Neuronal stem cell (in vitro differentiated cells): ENCODE measurements at places on chromosomes 2 and 18.

DNA sequence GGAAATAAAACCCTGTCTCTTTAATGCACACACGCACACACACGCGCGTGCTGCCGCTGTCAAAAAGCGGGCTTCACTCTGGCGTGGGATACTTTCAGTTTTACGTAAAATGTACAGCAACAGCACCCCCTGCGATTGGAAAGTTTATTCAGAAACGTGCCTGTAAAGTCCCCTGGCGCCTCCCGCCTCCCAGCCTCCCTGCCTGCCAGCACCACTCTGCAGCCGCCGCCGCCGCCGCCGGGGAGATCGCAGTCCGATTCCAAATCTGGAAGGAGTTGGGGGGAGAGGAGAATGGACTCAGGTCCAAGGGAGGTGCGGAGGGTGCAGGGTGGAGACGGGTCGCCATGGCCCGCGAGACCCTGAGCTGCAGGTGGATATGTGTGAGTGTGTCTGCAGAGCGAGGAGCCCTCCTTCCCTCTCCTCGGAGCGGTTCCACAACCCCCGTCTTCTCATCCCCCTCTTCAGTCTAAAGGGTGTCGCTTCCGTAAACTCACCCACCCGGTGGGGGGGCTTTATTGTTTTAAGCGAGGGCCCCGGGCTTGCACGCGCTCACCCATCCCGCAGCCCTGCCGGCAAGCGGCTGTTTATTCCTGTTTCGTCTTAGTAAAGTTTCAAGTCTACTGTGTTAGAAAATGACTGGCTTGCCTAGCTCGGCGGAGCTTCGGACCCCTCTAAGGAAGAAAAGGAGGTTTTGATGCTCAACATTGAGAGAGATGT, 1.8 kb upstream of the BCL11A start:
- DNase-seq, result no peak

- DNase-seq, result peak; percentile 81
These were observed 81.5 kb downstream of the NRP2 start for GRCh38 chr2:205763708-205764211.

DNA sequence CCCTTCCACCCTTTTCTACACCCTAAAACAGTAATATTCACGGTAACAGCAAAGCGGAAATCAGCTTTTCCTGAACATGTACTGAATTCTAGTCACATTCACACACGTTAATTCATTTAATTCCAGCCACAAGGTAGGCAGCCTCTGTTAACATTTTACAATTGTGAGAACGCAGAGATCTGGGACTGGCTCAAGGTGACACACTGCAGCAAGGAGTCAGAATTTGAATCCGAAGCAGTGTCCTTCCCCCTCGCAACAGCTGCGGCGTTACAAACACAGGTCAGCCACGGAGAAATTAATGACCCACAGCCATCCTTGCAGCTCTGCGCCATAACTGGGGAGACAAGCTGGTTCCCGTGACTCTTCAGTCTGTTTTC, 818 bp upstream of the SLC20A1 start:
- no peak for DNase-seq

DNA sequence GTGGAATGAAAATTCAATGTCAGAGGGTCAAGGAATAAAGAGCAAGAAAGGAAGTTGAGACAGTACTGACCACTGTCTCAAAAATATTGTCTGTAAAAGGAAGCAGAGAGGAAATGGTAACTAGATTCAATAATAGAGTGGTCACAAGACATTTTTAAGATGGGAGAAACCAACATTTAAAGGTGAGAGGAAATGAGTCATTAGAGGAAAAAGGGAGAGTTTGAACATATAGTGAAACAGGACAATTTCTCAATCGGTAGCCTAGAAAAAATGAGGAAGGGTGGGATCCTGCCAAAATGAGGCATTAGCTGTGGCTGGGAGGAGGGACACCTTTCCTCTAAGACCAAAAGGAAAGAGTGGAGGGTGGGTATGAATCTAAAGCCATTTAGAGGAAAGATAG, 288.5 kb downstream of the SP3 start:
- no peak for DNase-seq

GRCh38 chr18:61984349-61984748, 91.5 kb upstream of the RNF152 start:
- DNase-seq, result no peak

DNA sequence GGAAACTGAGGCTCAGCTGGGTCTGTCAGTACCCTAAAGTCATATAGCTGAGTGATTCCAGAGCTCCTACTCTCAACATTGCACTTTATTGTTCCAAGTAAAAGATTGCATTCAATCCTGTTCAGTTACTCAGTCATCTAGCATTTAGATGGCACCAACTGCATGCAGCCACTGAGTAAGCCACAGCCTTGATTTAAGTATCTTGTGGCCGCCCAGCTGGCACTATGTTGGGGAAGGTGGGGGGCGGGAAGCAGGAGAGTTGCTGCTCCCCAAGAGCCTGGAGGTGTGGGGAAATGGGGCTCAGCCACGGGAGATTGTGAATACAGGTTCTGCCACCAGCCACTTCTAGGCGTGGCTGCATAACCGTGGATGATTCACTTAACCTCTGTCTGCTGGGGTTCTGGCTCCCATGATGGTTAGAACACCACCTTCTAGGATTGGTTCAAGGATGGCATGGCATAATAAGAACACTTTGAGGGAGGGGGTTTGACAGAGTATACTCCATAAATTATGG, 17.1 kb downstream of the ZFP36L2 start:
- DNase-seq, result no peak

- no peak for DNase-seq
These were observed 44.3 kb downstream of the FEZ2 start for GRCh38 chr2:36553683-36554082.

DNA sequence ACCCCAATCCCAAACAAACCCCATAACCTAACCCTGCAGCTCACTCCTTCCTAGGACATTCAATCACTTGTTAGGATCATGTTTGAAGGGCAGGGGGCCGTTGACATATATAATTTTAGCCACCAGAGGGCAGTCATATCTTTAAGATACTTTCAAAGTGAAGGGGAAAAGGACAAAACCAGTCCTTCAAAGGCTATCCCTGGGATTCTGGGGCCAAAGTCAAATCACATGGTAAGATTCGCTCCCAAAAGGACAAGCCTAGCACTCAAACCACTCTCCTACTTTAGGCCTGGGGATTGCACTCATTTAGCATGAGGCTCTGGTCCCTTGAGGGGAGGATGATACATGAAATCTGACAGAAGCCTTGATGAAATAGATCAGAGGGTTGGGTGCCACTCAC, 44.6 kb downstream of the HAUS1 start:
- peak; percentile 56 for DNase-seq

- DNase-seq, result peak; percentile 20
These were observed 3.7 kb downstream of the PLEK start for GRCh38 chr2:68368654-68369336.

- DNase-seq, result peak; percentile 32
These were observed at the start of gene SH3RF3 for GRCh38 chr2:109128616-109129355. Gene SH3RF3, plus strand, starts transcription at chr2:109129205.

DNA sequence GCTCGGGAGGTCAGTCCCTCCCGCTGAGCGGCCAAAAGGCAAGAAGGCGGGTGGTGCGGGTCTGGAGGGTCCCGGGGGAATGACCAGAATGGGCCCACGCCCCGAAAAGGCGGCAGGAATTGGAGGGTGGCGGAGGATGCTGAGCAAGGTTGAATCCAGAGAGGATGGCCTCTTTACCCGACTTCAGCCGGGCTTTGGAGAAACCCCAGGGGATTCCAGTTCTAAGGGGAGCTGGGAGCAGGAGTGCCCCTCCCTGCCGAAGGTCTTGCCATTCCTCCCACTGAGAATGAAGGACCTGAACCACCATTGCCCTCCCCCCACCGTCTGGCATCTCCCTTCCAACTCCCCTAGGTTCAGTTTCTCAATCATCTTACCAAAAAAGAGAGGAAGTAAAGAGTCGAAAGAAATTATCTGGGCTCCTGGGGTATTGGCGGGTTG, 38.9 kb upstream of the ATP6V1B1 start:
- DNase-seq, result no peak

GRCh38 chr18:37658894-37659293, 93.3 kb upstream of the CELF4 start:
- no peak for DNase-seq

DNA sequence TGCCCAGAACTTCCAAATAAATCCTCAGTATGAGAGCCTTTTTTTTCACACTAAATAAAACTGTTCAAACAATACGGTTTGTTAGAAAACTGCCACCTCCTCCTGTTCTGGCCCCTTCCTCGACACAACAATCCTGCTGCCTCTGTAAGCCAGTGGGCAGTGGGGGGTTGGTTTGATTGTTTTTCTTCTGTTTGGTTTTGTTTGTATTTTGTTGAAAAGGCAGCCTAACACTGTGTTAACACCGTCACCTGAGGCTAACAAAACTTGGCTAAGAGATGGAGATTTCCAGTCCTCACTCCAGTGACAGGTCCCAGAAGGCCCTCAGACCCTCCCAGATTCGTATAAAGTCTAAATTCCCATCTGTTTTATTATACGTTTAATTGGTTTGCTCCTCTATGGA, 402.1 kb downstream of the ZNF521 start:
- no peak for DNase-seq

DNA sequence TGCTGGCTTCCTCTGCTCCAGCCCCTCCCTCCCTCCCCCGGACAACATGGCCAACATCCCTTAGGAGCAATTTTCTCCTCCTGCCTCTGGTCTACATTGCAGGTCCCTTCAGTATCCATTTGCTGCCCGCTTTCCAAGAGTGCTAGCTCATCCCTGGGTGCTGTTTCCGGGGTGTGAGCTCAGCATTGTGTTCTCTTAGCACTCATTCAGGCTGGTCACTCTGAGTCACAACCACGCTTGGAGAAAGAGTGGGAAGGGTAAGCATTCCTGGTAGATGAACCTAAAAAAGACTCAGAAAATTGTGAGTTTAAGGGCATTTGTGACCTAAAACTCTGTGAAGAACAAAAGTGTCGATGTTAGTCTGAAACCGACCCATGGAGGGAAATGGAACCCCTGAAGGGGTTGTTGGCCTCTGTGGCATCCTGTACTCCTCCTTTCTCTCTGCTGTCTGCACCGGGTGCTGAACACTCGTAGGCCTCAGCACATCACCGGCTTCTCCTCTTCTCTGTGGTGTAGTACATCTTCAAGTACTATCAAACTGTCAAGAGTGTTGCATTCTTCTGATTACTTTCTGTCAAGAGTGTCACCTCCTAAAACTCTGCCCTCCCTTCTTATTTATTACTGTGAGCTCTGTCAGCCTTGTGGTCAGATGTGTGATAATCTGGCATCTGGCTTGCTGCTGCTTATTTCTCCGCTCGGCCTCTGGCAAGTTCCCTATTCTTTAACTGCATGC, 73.0 kb downstream of the CTNNA2 start:
- no peak for DNase-seq

GRCh38 chr2:44944102-44944951, 2.8 kb downstream of the SIX3 start:
- DNase-seq, result no peak

- DNase-seq, result no peak
These were observed 26.0 kb downstream of the CROCC2 start for GRCh38 chr2:240932001-240932723.

- no peak for DNase-seq
These were observed 185.9 kb downstream of the ZNF521 start for GRCh38 chr18:25166113-25166512.
